ENCODE measurements at places on chromosomes 3 and 15. TPM values are rescaled to one million over a fixed set of nuclear protein-coding genes. Genes with fewer than 3 reads are reported as not detected.
A peak's percentile ranks its signal among the peaks of the same experiment; 100 is the strongest.

Gene RARRES1
- total RNA-seq: not detected

Gene ZNF80
- not detected for total RNA-seq

Gene SUSD5
- total RNA-seq: 3.9 TPM

Gene NANOGP8
- 0.64 TPM for total RNA-seq

Gene ATOSA
- 24.6 TPM for total RNA-seq

Gene ISG20
- 6.6 TPM for total RNA-seq

Gene REC114
- total RNA-seq: not detected

Gene MAGEL2
- 4.5 TPM for total RNA-seq

Gene PRR23B
- not detected for total RNA-seq

Gene SLC51B
- total RNA-seq: not detected

Gene CLEC3B
- 0.41 TPM for total RNA-seq

Gene PLA2G4F
- total RNA-seq: not detected

Gene TMEM202
- total RNA-seq: not detected

- H3K27me3 ChIP-seq: peaks cover 7% of the 10 kb centered on the region
- peak overlapping the region; percentile 99 for H3K27ac ChIP-seq
- peak; percentile 31 for DNase-seq
- peaks cover 41% of the 10 kb centered on the region for H3K4me1 ChIP-seq
Measured at GRCh38 chr3:111852540-111852939, 6.5 kb upstream of the PHLDB2 start.

DNA sequence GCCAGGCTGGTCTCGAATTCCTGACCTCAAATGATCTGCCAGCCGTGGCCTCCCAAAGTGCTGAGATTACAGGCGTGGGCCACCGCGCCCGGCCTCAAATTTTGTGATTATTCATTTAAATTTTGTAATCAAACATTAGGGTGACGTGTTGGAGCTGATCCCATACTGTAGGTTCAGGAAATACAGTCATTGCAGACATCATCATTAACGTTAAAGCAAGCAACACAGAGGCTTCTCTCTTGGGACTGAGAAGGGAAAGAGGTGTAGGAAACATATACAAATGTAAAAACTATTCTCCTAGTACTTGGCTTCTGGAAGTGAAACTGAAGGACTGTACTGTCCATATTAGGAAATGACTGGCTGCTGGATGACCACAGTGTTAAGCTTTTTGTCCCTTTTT is 11.1 kb upstream of the ARID3B start:
- no peak overlapping the region for H3K27ac ChIP-seq
- H3K36me3 ChIP-seq: no peaks in the 10 kb centered on the region
- H3K4me1 ChIP-seq: peaks cover 15% of the 10 kb centered on the region
- no peaks in the 10 kb centered on the region for H3K27me3 ChIP-seq

DNA sequence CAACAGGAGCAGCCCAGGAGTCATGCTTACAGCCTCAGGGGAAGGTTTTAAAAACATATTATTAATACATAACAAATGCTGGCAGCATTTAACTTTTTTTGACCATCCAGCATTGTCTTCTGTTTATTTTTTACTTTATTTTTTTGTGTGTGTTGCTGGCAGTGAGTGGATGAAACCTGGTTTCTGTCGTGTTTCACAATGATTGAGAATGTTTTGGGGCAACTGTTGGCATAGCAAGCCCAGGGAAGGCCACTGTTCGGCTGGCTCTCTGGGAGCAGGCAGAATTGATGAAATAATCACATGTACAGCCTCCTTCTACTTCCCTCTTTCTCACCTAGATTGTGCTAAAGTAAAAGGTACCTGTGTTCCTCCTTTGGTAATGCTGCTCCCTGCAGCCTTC is 190.2 kb downstream of the NR1D2 start:
- H3K4me3 ChIP-seq: no peak overlapping the region
- no peaks in the 10 kb centered on the region for H3K4me1 ChIP-seq
- H3K27ac ChIP-seq: no peak overlapping the region
- no peaks in the 10 kb centered on the region for H3K27me3 ChIP-seq
- DNase-seq: no peak
- no peaks in the 10 kb centered on the region for H3K36me3 ChIP-seq

GRCh38 chr15:66951531-66952320 is 113.7 kb upstream of the SMAD3 start:
- peaks cover 6% of the 10 kb centered on the region for H3K27me3 ChIP-seq
- H3K4me1 ChIP-seq: no peaks in the 10 kb centered on the region
- no peak overlapping the region for H3K4me3 ChIP-seq
- H3K27ac ChIP-seq: no peak overlapping the region

DNA sequence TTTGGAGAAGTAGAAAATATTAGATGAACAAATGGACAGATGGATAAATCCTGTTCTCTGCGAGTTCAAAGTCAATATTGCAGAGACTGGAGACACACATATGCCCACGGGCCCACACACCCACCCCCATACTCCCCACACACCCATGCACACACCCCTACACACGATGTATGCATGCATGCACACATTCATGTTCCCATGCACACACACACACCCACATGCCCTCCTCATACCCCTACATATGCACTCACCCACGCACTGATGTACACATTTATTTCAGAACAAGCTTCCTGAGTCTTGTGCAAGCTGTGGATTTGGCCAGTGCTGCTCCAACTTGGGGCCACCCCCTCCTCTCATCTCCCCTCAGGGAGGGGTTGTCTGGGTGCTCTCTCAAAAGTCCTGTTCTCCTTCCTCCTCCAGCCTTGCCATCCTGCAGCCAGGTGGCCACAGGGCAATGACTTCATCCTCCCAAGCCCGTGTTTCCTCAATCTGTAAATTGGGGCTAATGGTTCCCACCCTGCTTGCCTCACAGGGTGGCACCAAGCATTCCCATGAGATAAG is 16.4 kb downstream of the MAPKAPK3 start:
- peaks cover 11% of the 10 kb centered on the region for H3K4me1 ChIP-seq
- H3K36me3 ChIP-seq: no peaks in the 10 kb centered on the region
- no peak overlapping the region for H3K4me3 ChIP-seq
- no peak for DNase-seq
- peak overlapping the region; percentile 37 for H3K27ac ChIP-seq

DNA sequence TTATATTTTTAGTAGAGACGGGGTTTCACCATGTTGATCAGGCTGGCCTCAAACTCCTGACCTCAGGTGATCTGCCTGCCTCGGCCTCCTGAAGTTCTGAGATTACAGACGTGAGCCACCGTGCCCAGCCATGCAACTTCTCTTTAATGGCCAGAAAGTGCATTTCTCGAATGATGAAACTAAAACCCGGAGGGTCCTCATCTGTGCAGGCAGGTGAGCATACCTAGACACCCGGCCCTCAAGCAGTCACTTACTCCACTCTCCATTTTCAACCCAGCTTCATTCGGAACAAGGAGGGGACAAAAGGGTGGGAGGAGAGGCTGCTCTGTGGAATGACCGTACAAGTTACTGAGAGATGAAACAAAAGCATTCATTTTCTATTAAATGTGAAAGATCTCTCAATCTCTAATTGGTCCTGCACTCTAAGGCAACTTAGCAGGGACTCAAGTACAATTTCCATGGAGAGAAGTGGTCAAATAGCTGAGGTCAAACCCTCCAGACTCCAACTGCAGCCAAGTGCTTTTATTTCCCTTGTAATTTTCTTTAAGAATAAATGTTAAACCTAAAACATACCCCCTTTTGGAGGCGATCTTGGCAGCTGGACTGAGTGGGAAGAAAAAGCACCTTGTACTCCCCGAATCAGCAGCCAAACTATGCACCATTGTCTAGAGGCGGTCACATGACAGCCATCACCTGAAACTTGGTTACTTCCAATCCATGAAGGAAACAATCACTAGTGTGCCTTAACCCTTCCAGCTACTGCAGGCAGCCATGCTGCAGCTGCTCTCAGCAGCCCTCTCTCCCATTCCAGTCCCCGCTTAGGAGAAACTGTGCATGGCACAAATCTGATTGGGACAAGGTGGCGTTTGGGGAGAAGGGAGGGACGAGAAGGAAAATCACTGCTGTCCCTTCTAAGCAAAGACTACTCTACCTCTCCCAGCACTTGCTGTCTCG is 62.2 kb downstream of the VGLL4 start:
- H3K4me1 ChIP-seq: peaks cover 65% of the 10 kb centered on the region
- DNase-seq: no peak
- H3K27me3 ChIP-seq: peaks cover 4% of the 10 kb centered on the region
- H3K4me3 ChIP-seq: no peak overlapping the region
- H3K27ac ChIP-seq: peak overlapping the region; percentile 74

- no peaks in the 10 kb centered on the region for H3K36me3 ChIP-seq
- H3K27ac ChIP-seq: peak overlapping the region; percentile 42
Measured at GRCh38 chr3:161222662-161223061, 1.6 kb downstream of the NMD3 start.

GRCh38 chr3:69509288-69509687 is 123.4 kb upstream of the FRMD4B start:
- H3K27ac ChIP-seq: no peak overlapping the region
- no peak overlapping the region for H3K4me3 ChIP-seq
- no peaks in the 10 kb centered on the region for H3K4me1 ChIP-seq
- no peak for DNase-seq

- H3K4me3 ChIP-seq: no peak overlapping the region
- no peak overlapping the region for H3K27ac ChIP-seq
- peaks cover 22% of the 10 kb centered on the region for H3K4me1 ChIP-seq
- no peak for DNase-seq
Measured at GRCh38 chr15:22948056-22948455, 32.1 kb downstream of the CYFIP1 start.

DNA sequence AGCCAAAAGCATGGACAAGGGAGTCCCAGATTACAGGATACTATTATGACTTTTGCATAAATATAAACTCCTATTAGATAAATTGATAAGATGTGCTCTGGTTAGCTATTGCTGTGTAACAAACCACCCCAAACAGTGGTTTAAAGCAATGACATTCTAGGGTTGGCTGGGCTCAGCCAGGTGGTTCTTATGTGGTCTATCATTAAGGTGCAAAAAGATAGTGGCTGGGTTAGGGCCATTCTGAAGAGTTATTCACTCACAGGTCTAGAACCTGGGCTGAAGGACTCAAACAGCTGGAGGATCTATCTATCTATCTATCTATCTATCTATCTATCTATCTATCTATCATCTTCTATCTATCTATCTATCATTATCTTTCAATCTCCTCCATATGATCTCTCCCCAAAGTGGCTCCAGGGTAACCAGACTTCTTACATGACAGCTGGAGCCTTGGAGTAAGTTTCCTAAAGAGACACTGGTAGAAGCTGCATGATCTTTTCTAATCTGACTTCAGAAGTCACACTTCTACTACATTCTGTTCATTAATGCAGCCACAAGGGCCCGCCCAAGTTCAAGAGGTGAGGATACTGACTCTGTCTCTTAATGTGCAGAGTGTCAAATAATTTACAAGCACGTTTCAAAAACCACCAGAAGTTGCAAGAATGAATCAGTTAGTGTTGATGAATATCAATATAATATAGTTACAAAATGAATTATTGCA is 74.9 kb upstream of the XCR1 start:
- H3K27me3 ChIP-seq: peaks cover 3% of the 10 kb centered on the region
- H3K4me1 ChIP-seq: no peaks in the 10 kb centered on the region
- H3K36me3 ChIP-seq: no peaks in the 10 kb centered on the region
- no peak overlapping the region for H3K4me3 ChIP-seq
- no peak for DNase-seq

DNA sequence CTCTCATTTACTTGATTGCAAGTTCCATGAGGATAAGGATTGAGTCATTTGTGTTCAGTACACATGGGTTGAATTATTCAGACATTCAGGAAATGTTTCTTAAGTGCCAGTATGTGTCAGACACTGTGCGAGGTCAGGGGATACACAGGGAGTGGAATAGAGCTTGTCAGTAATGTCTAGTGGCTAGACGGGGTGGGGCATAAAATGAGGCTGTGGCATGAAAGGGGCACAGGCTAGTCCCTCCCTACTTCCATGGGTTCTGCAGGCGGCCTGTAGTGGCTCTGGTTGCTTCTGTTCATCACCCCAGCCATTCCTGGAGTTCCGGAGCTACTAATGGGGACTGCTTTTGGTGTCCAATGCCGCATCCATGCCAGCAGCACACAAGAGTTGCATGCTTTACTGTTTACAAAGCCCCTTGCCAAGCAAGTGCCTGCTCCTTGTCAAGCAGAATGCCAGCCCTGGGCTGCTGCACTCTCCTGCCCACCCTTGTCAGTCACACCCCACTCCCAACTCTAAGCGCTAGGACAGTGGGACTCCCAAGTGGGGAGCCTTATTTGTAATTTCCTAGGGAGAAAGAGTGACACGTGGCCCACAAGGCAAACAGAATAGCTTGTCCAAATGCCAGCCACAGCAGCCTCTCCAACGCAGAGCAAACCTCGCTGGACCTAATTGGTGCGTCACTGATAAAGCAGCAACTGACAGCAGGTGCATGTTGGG is 70.8 kb downstream of the RAB11A start:
- H3K36me3 ChIP-seq: no peaks in the 10 kb centered on the region
- no peak overlapping the region for H3K4me3 ChIP-seq
- peaks cover 5% of the 10 kb centered on the region for H3K27me3 ChIP-seq
- no peak overlapping the region for H3K27ac ChIP-seq
- DNase-seq: no peak
- H3K4me1 ChIP-seq: no peaks in the 10 kb centered on the region

GRCh38 chr15:25717457-25718168 is 145.5 kb downstream of the ATP10A start:
- H3K4me1 ChIP-seq: peaks cover 3% of the 10 kb centered on the region
- no peak overlapping the region for H3K27ac ChIP-seq
- no peaks in the 10 kb centered on the region for H3K36me3 ChIP-seq
- no peak overlapping the region for H3K4me3 ChIP-seq

- peaks cover 9% of the 10 kb centered on the region for H3K36me3 ChIP-seq
- peak; percentile 28 for DNase-seq
- H3K27ac ChIP-seq: no peak overlapping the region
- H3K27me3 ChIP-seq: peaks cover 13% of the 10 kb centered on the region
Measured at GRCh38 chr15:66702787-66703539, 927 bp downstream of the SMAD6 start.

GRCh38 chr3:123337226-123337625 is 111.7 kb downstream of the ADCY5 start:
- H3K4me3 ChIP-seq: peak overlapping the region; percentile 0
- H3K4me1 ChIP-seq: peaks cover 11% of the 10 kb centered on the region
- no peak for DNase-seq
- no peak overlapping the region for H3K27ac ChIP-seq

- no peak overlapping the region for H3K4me3 ChIP-seq
- DNase-seq: no peak
- H3K27me3 ChIP-seq: peaks cover 8% of the 10 kb centered on the region
Measured at GRCh38 chr3:66425032-66425431, 75.8 kb downstream of the LRIG1 start.

DNA sequence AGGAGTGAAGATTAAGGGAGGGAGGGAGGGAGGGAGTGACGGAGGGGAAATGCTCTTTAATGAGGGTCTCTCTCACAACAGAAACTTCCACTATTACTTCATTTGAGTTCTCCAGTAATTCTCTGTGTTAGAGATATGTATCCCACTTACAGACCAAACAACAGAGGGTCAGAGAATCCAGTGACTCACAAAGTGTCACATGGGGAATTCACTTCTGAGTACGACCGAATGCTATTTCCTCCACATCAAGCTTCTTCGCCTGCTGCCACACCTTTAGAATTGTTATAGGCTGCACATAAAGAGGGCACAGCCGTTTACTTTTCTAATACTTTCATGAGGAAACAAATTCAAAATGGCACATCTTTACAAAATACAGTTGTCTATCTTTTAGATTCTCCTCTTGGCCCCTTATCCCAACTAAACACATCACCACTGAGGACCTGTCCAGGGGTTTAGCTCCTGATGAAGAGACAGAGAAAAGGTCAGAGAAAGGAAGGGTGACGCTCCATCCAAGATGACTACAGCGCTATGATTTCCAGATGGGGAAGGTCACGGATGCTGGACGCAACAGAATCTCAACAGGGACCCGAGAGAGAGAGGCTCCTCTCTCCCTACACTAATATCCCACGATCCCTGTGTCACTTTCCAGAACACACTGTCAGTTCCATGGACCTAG is 119.0 kb downstream of the XXYLT1 start:
- H3K4me1 ChIP-seq: peaks cover 92% of the 10 kb centered on the region
- peak overlapping the region; percentile 61 for H3K27ac ChIP-seq
- DNase-seq: no peak
- H3K36me3 ChIP-seq: peaks cover 5% of the 10 kb centered on the region
- H3K27me3 ChIP-seq: peaks cover 11% of the 10 kb centered on the region
- no peak overlapping the region for H3K4me3 ChIP-seq

Data from endothelial cell (in vitro differentiated cells).